ENCODE measurements at places on chromosomes 6 and 20.

GRCh38 chr6:162070639-162071038, 656.9 kb downstream of the PRKN start:
- no peak for DNase-seq

DNA sequence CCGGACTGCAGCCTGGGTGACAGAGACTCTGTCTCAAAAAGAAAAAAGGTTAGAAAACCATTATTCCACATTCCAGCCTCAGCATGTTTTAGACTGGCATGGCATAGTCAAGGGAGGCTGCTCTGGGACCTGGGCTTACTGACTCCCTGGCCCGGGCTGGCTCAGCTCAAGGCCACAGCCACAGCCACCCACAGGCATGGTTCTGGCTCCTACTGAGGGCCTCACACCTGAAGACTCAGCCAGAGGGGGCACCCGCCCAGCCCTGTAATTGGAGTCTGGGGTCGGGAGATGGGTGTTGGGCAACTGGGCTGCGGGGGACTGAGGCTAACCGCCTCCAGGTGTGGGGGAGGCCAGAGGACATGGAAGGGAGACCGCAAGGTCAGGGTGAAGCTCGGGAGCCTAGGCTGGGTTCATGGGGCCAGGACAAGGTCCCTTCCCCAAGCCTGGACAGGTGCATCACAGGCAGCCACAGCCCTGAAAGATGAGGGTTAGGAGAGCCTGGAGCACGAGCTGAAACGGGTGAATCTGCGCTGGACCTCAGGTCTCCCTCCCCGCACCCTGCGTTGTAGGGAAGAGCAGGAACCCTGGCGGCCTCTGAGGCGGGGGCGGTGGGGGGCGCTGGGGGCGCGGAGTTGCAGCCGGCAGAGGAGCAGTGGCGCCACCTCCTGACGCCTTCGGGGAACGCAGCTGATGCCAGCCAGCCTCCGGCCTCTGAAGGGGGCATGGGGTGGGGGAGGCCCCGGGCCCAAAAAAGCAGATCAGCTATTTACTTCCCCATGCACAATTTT, 67.7 kb upstream of the SRSF6 start:
- DNase-seq = no peak

- no peak for DNase-seq
Observed at GRCh38 chr6:34358389-34358905, 34.0 kb downstream of the NUDT3 start.

- no peak for DNase-seq
Observed at GRCh38 chr20:57656252-57656820, 36.1 kb upstream of the ZBP1 start.

DNA sequence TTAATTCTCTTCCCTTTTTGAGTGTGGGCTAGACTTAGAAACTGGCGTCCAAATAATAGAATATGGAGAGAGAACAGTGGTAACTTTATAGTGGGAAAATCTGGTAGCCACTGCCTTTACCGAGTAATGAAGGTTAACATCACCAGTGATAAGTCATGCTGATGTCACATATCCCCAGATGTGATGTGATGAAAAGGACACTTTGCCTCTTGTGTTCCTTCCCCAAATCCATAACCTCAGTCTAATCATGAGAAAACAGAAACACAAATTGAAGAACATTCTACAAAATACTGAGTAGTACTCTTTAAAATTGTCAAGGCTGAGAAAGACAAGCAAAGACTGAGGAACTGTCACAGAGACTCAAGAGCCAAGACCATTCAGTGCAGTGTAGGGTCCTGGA, 17.8 kb downstream of the ANKS1A start:
- DNase-seq = no peak

- no peak for DNase-seq
Observed at GRCh38 chr20:18922898-18923297, 109.3 kb downstream of the SCP2D1 start.

DNA sequence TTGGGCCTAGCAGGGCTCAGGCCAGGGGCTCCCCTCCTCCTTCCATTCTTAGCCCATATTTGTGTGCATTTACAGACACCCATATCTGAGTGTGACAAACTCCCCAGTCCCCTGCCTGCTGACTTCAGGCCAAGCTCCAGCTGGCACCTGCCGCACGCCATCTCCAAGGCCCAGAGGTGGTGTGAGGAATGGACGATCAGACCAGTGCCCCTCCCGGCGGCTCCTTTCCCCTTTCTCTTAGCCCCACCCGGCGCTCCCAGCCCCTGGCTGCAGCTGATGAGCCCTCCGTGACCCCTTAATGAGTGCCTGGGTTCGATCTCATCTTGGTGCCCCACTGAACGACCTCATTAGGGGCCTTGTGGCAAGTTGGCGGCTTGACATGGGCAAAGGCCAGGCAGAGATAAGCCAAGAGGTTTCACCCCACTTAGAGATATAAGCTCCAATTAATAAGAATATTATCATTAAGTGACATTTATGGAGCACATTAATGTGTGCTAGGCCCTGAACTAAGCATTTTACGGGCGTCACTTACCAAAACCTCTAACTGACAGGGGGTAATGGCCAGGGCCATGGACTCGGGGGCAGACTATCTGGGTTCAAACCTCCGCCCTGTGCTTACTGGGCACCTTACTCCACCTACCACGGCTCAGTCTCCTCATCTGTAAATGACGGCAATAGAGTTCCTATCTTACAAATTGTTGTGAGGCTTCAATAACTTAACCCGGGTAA, 17.5 kb downstream of the ADA start:
- DNase-seq = no peak

- DNase-seq = no peak
Observed at GRCh38 chr6:35432291-35432690, 19.8 kb upstream of the FANCE start.

DNA sequence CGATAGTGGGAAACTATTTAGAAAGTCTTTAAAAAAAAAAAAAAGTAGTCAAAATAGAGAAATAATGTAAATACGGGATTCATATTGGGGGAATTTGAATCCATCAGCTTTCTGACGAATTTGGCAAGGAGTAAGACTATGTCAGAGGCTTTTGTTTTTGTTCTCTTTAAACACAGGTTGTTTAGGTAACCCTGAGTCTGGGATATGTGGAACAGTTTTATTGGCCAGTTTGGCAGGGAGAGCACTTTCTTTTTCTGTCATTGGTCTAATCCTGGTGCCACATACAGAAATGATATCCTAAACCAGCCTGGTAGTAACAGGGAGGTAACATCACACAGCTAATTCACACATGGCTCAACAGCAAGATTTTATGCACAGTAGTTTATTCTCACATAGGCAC, 27.7 kb downstream of the HAO1 start:
- no peak for DNase-seq

GRCh38 chr6:3162067-3162497, 4.7 kb upstream of the TUBB2A start:
- no peak for DNase-seq

- no peak for DNase-seq
Observed at GRCh38 chr6:105099371-105099770, 80.4 kb downstream of the POPDC3 start.

DNA sequence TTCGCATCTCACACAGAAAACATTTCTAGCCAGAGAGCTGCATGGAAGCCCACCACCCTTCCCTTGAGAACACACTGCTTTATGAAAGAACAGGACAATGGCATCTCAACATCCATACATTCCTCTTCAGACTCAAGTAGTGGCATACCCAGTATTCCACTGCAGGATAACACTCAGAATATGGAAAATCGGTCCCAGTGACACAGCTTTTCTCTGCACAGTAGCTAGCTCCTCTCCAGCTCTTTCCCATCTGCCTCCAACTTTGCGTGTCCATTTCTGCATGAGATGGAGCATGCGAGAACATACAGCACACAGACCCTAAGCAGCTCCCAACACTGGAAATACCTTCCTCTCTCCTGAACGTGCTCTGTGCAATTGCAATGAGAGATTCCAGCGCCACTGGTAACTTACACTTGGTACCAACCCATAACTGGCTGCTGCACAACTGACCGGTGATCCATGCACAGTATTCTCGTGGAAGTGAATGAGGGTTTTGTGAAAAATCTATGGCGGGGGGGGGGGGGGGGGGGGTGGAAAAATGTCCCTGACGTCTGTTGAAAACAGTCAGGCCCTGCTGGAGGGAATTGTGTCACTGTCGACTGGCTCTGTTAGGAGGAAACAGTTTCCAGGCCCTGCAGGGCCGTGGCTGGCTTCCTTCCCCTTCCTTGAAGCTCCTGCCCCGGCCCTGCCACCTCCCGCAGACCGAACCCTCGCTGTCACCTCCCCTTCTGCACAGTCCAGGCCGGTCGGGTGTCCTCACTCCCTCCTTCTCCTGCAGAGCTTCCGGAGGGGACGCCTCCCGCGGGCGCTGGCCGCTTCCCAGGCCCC, 265.9 kb upstream of the QKI start:
- no peak for DNase-seq

DNA sequence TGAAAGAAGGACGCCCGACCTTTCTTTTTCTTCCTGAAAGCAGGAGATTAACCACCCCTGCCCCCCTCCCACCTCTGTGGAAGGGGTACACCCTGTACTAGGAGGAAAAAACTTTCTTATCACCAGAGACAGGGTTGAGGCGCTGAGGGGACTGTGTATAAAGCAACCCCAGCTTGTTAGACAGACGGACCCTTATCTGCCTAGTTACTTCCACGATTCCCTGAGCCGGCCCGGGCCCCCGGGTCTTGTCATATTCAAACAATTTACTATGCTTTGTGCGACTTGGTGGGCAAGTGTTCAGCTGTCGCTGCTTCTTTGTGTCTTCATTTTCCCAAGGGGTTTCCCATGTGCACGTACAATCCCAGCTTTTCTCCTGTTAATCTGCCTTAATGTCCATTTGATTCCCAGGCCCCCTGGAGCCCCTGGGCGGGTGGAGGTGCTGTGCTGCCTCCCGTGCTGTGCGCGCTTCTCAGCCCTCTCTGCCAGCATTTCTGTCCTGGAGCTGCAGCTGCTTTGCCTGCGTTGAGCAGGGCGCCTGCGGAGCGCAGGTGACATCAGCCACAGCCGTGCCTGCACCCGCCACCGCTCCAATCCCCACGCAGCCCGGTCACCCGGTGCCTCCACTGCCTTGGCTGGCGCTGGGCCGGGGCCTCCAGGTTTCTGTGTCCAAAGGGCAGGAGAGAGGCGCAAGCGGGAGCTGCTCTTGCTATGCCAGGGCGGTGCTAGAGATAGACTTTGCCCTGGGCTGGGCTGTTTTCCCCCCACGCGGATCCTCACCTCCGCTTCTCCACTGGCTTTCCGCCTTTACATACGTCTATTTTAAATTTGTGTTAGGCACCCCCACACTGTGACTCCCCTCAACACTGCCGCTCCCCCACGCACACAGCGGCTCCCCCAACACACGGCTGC, 96.2 kb downstream of the TTLL2 start:
- no peak for DNase-seq

GRCh38 chr6:31025595-31025994, 15.3 kb downstream of the MUC22 start:
- DNase-seq = no peak

DNA sequence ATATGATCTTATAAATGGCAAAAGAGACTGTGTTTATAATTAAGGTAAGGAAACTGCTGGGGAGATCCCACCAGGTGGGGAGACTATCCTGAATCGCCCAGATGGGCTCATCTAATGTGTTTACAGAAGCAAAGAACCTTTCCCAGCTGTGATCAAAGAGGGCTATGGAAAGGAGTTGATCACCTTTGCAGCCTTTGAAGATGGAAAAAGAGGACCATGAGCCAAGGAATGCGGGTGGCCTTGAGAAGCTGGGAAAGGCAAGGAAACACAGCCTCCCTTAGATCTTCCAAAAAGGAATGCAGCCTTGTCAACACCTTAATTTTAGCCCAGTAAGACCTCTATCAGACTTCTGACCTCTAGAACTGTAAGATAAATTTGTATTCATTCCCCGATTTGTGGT, 66.5 kb upstream of the ADGRG6 start:
- no peak for DNase-seq

- DNase-seq = peak; percentile 18
Observed at GRCh38 chr20:20837574-20838021, 125.2 kb upstream of the RALGAPA2 start.

GRCh38 chr6:51511081-51511480, 576.3 kb downstream of the PKHD1 start:
- DNase-seq = no peak

GRCh38 chr6:165899611-165900010, 236.6 kb upstream of the PDE10A start:
- no peak for DNase-seq

- no peak for DNase-seq
Observed at GRCh38 chr6:13554929-13555333, 19.5 kb upstream of the SIRT5 start.

DNA sequence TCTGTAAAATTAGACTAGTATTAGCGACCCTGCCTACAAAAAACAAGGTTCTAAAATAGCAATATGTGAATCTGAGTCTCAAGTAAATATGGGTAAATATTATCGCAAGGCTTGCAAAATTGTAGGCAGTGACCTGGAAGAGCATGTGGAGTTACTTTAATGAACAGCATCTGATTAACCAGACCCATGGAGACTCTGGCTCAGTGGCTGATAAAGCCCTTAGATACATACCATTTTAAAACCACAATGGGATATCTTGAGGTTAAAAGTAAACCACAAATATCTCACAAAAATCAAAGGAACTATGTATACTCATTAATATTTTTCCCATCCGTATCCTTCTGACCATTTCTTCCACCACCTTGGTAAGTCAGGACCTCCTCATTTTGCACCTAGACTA, 187.0 kb downstream of the MTFR2 start:
- no peak for DNase-seq

- DNase-seq = no peak
Observed at GRCh38 chr6:126616866-126617265, 277.0 kb downstream of the CENPW start.

DNA sequence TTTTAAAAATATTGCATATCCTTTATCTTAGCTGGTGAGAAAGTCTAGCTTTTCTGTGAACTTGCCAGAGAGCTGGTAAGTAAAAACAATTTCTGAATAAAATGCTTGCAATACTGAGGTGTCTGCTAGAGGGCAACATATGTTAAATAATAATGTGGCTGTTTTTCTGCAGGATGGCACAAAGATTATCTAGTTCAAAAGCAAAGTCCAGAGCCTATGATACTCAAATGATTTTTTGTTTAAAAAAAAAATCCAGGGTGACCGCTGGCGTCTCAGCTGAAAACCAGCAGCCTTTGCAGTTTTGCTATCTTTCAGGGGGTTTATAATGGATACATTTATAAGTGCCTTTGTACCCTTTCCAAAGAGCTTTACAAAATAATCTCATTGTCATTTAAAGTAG, 194.9 kb downstream of the PHACTR1 start:
- no peak for DNase-seq

DNA sequence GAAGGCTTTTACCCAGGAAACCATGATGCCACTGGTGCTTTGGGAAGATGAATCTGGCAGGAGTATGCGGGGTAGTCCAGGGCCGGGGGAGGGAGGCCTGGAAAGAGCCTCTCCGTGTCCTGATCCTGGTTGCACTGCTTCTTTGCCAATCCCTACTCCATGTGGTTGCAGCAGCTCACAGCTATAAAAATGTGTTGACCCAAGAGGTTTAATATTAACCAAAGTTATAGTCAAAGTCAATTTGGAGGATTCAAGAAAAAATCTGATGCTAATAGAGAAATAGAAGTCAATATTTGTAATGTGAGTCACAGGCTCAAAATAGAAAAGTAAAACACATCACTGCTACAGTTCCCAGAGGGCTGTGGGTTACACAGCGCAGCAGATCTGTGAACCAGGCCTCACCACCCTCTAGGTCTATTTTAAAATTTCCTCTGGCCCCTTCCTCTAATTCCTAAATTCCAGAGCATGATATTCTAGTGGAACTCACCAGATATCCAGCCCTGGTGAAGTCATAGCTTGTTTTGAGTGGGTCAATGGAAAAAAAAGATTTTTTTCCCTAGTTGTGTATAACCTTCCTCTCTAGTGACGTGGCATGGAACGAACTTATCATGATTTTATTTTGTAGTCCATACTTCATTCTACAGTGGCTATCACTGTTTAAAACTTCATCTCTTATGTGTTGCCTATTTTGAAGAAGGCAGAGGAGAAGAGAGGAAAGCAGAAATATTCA, 63.2 kb upstream of the BMP2 start:
- no peak for DNase-seq

- DNase-seq = no peak
Observed at GRCh38 chr20:46088409-46089166, 1.2 kb downstream of the NCOA5 start.

Data from CD4-positive, alpha-beta T cell treated with Interleukin-1 beta for 1 hour (primary cell).